ENCODE measurements at places on chromosomes 12 and 14.

GRCh38 chr12:62748941-62749468 lies 185.9 kb downstream of the PPM1H start:
- DNase-seq: no peak

DNA sequence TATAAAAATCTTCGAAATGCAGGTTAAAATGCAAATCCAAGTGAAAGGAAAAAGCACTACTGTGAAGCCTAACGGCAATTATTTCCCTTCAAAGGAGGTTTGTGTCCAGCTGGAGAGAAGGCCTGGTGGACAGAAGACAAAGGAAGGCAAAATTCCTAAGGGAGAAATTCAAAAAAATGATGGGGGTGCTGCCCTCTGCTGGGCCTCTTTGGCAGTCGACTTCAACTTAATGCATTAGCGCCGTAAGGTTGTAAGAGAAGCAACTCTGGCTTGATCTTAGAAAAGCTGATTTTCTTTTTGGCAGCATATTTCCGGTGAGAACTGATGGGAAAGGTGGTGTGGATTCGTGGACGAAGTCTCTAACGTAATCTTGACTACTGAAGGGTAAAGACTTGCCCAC lies 34.3 kb upstream of the CHFR start:
- no peak for DNase-seq

GRCh38 chr12:46265734-46266133 lies 3.1 kb downstream of the SLC38A1 start:
- peak; percentile 13 for DNase-seq

- no peak for DNase-seq
Measured at GRCh38 chr12:11746940-11747716, 97.7 kb downstream of the ETV6 start.

GRCh38 chr12:11826574-11826973 lies 177.1 kb downstream of the ETV6 start:
- no peak for DNase-seq

DNA sequence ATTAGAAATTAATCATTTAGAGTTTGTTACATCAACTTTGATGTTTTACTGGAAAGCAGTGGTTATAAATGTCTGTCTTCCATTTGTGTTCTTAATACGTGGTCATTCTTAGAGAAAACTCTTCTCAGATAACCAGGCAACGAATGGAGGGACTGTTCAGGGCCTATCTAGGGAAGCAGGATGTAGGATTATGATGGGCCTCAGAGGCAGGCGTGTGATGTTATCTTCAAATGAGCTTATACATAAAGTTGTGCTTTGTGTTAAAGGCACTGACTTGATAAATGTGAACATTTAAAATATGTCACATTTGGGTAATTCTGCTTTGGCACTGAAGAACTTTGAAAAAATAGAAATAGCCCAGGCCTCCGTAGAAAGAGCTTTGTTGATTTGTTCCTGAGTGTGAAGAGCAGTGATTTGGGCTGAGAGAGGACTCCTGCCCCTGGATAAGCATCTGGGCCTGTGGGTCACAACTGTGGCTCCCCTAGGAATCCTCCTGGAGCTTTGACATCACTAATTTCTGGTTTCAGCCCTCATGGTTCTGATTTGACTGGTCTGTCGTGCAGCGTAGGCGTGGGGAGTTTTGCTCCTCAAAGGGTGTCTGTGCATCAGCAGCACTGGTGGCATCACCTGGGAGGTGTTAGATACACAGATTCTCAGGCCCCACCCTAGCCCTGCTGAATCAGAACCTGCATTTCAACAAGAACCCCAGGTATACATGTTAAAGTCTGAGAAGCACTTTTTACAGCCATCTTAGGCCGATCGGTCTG lies 55.4 kb downstream of the SAMD4A start:
- DNase-seq: peak; percentile 62

DNA sequence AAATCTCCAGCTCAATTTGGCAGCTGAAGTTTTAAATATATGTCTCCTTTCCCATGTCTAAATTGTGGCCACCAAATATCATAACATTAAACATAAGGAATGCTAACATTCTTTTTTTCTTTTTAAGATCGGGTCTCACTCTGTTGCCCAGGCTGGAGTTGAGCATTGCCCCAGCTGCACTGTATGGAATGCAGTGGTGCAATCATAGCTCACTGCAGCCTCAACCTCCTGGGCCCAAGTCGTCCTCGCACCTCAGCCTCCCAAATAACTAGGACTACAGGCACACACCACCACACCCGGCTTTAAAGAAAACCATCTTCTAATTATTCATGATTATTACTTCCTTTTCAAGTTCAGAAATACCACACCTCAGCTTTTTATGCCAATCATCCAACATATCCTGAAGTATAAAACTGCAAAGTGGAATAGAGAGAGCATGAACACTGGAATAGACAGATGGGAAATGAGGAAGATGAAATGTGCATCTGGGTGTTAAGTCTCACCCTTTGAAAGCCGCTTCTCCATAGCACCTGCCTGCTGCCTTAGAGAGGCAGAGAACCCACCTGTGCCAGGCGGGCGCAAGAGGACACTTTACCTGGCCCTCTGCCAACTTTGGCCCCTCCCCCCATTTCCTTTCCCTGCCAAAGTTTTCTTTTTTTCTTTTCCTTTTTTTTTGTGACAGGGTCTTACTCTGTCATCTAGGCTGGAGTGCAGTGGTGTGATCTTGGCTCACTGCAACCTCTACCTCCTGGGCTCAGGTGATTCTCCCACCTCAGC lies 2.8 kb upstream of the EML1 start:
- no peak for DNase-seq

DNA sequence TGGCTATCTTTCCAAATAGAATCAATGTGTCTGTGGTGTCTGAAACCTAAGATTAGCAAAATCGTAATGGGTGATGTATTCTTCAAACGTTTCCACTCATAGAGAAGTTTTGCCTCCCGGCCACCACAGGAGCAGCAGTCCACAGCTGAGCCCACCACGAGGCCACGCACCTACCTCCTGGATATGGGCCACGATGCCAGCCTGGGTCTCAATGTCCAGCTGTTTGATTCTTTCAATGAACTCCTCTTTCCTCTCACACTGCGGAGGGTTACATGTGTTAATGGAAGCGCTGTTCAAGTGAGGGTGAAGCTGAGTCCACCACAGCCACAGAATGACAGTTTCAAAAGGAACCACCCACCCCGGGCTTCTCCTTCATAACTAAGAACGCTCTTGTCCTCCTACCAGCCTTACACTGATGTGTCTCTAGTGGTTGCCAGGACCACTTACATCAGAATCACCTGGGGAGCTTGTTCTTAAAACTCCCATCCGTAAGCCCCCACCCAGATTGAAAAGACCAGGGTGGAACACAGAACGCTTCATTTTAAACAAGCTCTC lies 75.3 kb downstream of the CCDC88C start:
- DNase-seq: no peak

- no peak for DNase-seq
Measured at GRCh38 chr12:65653946-65654629, 170.2 kb upstream of the HMGA2 start.

GRCh38 chr12:62576503-62576902 lies 109.9 kb downstream of the MON2 start:
- DNase-seq: no peak

DNA sequence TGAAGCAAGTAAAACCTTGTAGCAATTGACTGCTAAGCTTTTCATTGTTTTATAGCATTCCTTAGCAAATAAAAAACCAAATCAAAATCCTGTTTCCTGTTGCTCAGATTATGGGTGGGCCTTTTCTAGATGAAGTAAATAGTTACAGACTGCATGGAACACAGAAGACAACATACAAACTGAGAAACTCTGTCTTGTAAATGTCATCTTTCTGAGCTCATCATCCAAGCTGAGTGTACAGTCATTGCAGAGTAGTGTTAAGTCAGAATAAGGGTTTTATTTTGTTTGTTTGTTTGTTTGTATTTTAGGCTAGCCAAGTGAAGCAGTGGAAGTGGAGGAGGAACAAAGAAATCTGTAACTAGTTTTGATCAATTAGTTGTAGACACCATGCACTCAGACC lies 24.4 kb upstream of the BTG1 start:
- DNase-seq: no peak

DNA sequence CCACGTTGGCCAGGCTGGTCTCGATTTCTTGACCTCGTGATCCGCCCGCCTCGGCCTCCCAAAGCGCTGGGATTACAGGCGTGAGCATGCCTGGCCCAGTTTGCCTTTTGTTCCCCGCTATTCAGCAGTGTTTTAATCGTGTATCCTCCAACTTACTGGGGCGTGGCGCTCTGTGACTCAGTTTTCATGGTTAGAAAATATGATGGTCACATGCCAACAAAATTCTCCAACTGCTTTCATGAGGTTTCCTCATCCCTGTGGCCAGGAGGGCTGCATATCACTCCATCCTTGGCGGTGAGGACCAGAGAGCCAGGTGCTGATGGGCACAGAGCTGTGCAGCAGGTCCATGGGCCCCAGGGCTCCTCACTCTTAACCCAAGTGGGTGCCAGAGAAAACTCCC lies 33.0 kb upstream of the PRMT8 start:
- no peak for DNase-seq

DNA sequence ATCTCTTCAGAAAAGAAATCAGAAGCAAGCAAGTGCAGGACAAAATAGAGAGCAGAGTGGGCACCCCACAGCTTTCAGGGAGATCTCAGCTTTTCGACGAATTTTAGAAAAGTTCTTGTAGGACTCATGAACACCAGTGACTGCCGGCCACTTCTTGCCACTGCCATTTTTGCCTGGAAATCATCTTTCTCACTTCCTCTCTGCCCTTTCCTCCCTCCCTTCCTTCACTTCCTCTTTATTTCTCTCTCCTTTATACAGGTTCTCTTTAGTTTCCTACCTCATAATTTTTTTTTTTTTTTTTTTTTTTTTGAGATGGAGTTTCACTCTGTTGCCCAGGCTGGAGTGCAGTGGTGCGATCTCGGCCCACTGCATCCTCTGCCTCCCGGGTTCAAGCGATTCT lies 185.6 kb downstream of the APAF1 start:
- no peak for DNase-seq

All from stimulated activated naive B cell treated with anti-CD40 and anti-IgM and Interleukin-4, amounts not matched to agents 10 μg/mL and 1 μg/mL and 100 μg/mL, for 72 hours (primary cell).